ENCODE measurements at places on chromosomes 13 and 19.

DNA sequence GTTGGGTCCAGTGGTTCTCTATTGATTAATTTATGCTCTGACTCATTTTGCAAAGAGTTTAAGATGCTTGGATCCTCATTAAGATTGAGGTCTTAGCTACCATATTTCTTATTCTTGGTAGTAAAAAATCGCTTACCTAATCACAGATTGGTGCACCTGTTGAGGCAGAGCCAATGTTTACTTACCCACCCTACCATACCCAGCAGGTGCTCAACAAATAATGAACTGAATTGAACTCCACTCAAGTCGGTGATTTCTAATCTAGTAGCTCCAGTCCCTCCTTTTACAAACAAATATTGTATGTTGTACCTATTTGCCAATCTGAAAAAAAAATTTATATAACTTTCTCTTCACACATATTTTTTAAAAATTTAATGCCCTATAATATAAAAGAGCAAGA is 361.0 kb downstream of the FGF14 start:
- no peak for DNase-seq

GRCh38 chr19:32611161-32611560 is 30.2 kb downstream of the PDCD5 start:
- DNase-seq, result no peak

- peak; percentile 54 for DNase-seq
Observed at GRCh38 chr19:56333506-56333905, 18.9 kb upstream of the ZSCAN5A start.

GRCh38 chr19:30579419-30579818 is 207.2 kb downstream of the ZNF536 start:
- no peak for DNase-seq

- DNase-seq, result peak; percentile 4
Observed at GRCh38 chr13:46866150-46866549, 30.7 kb downstream of the HTR2A start.

GRCh38 chr13:86445206-86445605 is 646.0 kb upstream of the SLITRK6 start:
- DNase-seq, result no peak

DNA sequence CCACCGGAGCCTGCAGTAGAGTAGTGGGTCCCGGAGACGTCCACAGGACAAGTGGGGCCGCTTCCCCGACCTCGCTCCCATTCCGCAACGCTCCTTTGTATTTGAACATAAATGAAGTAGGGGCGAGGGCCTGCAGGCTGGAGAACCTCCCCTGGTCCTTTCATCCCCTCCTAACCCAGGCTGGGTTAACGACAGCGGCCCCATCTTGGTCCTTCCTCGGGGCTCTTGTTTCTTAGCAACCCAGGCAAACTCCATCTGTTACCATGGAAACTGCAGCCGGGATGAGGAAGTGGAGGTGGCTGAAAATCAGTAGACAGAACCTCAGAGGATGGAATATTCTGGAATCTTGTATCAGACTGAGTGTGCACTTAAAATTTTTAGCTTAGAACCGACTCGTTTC is 132.6 kb upstream of the USP29 start:
- no peak for DNase-seq

DNA sequence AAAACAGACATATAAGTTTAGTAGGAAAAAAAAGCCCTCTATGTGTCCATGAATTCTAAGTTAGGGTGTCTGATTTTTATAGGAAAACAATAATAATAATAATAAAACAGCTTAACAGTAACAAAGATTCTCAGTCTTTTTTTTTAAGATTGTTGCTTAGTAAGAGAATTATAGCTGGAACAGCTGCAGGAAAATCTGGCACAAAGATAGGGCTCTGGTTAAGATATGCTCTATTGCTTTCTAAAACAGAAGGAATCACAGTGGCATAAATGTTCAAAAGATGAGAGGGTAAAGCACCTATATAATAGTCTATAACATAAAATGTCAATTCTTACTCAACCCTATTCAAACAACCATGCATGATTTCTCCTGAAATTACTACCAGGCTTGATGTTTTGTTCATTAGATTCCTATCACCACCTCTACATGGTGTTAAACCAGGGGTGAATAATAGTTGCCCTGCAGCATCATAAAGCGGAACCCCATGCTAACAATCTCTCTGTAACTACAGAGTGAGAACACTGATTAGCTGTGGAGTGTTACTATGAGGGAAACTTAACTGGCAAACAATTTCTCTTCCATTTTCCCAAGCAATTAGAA is 541.4 kb upstream of the MIR17HG start:
- DNase-seq, result no peak

DNA sequence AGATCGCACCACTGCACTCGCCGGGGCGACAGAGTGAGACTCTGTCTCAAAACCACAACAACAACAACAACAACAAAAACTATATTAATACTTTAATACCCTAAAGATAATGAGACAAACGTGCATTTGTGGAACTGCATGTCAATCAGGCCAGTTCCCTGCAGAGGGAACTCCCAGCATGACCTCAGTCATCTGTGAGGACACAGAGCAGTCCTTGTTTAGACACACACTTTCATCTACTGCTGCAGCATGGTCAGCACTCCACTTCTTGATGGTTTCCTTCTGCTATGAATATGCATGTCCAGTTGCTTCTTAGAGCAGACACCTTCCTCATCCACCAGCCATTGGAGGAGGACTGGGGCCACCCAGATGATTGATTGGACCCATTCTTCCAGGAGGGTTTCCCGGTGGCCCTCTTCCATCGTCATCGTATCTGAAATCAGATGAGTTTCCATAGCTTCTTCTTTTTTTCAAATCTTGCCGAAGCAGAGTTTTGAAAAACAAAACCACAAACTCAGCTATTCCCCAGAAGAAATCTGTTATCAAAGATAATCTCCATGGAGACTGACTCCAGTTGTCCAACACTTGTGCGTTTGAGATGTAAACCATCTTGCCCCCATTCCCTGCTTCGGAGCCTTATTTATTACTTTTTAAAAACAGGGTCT is 26.5 kb downstream of the ZNF607 start:
- no peak for DNase-seq

GRCh38 chr13:113041293-113041690 is 64.3 kb upstream of the F7 start:
- no peak for DNase-seq

GRCh38 chr19:2494084-2494446 is 18.1 kb downstream of the GADD45B start:
- no peak for DNase-seq

DNA sequence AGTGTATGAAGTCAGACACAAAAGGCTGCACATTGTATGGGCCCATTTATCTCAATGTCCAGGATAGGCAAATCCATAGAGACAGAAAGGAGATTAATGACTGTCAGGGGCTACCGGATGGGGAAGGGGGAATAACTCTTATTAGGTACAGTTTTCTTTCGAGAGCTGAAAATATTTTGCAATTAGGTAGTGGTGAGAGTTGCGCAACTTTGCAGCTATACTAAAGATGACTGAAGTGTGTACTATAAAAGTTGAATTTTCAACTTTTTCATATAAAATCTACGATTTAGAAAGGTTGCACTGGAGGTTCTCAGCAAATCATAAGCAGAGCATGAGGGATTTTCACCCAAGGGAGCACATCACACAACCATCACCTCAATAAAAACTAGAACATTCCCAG is 16.1 kb upstream of the SLC15A1 start:
- DNase-seq, result no peak

- no peak for DNase-seq
Observed at GRCh38 chr13:113820813-113821651, 42.8 kb downstream of the GAS6 start.

GRCh38 chr19:10074153-10074552 is 12.0 kb upstream of the SHFL start:
- peak; percentile 67 for DNase-seq

GRCh38 chr13:26616126-26616525 is 58.6 kb downstream of the WASF3 start:
- DNase-seq, result no peak

- no peak for DNase-seq
Observed at GRCh38 chr13:78770601-78771000, 111.6 kb upstream of the OBI1 start.

DNA sequence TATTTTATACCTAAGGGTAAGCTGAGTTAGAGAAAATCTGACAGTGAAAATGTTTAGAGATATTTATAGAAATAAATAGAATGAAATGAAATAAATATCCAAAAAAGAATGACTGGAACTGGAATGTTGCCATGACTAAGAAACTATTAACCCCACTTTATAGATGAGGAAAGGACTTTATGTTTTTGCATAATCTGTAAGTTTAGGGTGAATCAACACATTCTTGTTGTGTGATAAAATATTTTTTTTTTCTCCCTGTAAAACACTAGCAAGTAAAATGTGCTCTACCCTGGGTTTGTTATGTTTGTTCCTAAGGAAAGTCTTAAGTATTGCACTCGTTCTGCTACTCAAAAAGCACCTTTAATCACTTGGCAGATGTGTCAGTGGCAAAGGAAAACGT is 83.8 kb upstream of the KL start:
- no peak for DNase-seq

DNA sequence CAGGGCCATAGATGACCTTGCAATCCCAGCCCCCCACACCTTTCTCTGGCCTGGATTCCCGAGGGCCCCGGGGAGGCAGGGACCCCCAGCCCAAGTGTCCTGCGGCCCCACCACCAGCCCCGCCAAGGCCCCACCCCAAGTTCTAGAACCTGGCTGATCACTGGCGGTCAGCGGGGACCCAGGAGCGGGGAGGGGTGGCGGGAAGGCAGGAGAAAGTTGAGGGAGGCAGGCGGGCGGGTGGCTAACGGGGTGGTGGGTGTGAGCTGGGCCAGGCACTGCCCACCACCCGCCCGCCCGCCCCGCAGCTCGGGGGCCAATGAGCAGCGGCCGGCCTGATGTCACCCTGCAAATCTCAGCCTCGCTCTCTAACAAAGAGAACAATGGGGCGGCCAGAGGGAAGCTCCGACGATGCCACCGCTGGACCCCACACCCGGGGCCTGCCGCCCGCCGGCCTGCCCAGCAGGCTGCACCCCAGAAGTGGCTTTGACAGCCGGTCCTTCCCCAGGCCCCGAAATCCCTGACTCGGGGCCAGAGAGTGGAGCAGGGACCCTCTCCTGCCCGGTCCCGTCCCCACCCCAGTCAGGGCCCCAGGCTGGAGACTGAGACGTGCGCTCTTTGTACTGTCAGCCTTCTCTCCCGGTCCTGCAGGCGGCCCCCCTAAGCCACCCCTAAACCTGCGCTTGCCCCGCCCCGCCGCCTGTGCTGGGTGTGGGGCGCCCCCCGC is 1.6 kb downstream of the MEX3D start:
- DNase-seq, result no peak

DNA sequence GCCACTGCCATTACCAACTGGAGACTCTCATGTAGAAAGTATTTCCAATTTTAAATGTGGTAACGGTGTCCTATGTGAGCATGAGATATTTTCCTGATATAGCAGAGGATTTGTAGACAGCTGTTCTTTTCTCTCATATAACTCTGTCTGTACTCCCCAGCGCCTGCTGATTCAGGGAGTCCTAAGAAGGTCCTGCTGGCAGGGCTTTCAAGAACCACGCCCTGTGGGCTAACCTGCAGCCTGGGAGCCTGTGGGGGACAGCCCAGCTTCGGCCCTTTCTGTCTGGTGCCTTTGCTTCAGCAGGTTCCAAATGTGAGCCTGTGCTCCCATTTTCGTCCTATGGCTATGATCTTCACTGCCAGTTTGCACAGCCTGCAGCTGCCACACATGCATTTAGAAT is 316.8 kb downstream of the ATP8A2 start:
- DNase-seq, result no peak

DNA sequence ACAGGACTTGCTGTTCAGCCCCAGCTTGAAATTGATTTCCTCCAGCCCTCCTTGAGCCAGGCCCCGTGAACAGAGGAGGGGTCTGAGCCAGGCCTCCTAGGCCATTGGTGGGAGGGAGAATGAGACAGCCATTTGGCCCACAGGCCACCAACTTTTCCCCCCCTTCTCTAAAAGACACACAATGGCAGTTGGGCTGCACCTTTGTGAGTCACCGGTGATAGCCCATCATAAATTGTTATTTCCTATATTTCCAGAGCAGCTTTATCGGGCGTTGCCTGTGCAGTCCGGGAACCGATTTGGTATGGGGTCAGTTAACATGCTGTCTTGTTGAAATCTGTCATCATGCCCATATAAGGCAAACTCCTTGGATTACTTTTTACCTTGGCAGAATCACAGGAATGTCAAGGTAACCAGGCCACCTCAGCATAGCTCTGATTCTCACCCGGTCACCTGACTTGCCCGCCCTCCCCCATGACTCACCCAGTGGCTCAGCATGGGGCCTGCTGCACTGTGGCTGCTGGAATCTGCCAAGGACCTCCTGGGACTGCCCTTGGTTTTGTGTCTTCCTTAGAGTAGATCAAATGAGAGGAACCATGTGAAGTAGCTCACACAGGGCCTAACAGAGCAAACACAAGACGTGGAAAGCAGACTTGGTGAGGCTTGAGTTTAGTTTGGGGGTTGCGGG is 36.1 kb downstream of the ACTN4 start:
- DNase-seq, result peak; percentile 66

GRCh38 chr13:58882516-58882915 is 1251.0 kb downstream of the PCDH17 start:
- DNase-seq, result no peak

DNA sequence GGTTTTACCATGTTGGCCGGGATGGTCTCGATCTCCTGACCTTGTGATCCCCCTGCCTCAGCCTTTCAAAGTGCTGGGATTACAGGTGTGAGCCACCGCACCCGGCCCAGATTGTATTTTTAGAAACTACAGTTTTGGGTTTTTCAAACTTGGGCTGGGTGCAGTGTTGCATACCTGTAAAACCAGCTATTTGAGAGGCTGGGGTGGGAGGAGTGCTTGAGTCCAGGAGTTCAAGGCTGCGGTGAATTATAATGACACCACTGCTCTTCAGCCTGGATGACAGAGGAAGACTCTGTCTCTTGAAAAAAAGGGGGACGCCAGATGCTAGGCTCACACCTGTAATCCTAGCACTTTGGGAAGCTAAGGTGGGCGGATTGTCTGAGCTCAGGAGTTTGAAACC is 4.2 kb downstream of the CHAF1A start:
- DNase-seq, result no peak

DNA sequence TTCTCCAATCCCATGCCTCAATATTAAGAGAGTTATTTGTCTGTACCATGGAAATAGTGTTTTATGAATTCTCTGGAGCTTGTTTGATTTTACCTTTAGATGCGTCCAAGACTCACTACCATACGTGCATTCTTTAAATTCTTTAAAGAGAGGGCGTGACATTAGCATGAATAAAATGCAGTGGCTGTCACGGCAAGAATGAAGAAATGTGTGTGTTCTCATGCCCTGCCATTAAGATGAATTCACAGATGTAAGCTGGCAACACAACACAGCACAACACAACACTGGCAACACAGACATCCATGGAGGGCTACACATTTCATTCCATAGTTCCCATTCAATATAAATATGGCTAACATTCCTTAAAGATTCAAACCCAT is 213.4 kb downstream of the ENOX1 start:
- no peak for DNase-seq

- no peak for DNase-seq
Observed at GRCh38 chr13:24632382-24633121, 47.7 kb upstream of the ATP12A start.

GRCh38 chr19:35727053-35727955 is 9.5 kb downstream of the KMT2B start:
- DNase-seq, result no peak

- DNase-seq, result no peak
Observed at GRCh38 chr19:9729162-9729561, 39.4 kb downstream of the ZNF846 start.

All from activated CD4-positive, alpha-beta T cell treated with anti-CD3 and anti-CD28 coated beads for 48 hours (primary cell).